Activated CD4-positive, alpha-beta T cell treated with anti-CD3 and anti-CD28 coated beads, Interleukin-2, amount 50 U/mL, for 4 hours (primary cell): ENCODE measurements at places on chromosomes 4 and X.

- no peak for DNase-seq
Observed at GRCh38 chrX:12060489-12061260, 77.6 kb upstream of the FRMPD4 start.

DNA sequence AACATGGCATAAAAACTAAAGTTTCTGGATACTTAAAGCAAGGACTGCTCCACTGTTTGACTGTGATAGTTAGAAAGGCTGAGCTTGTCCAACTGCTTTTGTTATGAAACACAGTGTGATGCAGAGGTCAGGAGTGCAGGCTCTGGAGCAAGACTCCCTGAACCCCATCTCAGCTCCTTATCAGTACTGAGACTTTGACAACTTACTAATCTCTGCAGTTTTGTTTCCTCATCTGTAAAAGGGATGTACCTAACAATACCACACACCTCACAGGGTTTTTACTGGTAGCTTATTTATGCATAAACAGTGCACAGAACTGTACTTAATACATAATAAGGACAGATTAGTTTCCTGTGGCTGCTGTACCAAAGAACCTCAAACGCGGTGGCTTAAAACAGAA lies 804.3 kb downstream of the FSTL5 start:
- no peak for DNase-seq

GRCh38 chr4:38387348-38387747 lies 276.7 kb upstream of the KLF3 start:
- DNase-seq = no peak

- DNase-seq = no peak
Observed at GRCh38 chr4:11698846-11699590, 270.3 kb upstream of the HS3ST1 start.

DNA sequence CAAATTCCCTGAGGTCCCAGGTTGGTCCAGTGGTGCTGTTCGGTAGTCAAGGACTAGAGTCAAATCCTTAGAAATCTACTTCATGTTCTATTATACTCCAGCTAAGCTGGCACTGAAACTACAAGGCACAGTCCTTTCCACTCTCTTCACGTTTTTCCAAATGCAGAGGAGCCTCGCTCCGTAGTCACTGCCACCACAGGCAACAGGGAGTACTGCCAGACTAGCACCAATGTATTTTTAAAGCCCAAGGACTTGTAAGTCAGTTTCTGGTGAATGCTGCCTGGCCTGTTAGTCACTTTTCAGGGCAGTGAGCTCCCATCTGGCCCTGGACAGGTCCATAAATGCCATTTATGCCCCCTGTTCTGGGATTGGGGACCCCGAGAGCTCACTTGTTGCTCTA lies 323.5 kb downstream of the FAM47A start:
- no peak for DNase-seq

DNA sequence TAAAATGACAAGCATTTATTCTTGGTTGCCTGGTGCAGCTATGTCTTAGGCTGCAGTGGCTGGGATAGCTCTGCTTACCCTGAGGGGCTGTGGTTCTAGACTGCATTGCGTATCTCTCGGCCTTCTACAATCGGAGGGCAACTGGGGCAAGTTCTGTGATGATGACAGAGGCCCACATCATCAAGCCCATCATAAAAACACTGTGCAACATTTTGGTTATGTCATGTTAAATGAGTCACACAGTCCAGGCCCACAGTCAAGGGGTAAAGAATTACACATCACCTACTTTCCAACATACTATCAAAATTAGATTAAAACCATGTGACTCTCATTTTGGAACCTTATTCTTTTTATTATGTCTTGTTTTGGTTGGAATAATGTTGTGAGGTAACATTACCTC lies 120.2 kb upstream of the GUCY1A1 start:
- DNase-seq = no peak

DNA sequence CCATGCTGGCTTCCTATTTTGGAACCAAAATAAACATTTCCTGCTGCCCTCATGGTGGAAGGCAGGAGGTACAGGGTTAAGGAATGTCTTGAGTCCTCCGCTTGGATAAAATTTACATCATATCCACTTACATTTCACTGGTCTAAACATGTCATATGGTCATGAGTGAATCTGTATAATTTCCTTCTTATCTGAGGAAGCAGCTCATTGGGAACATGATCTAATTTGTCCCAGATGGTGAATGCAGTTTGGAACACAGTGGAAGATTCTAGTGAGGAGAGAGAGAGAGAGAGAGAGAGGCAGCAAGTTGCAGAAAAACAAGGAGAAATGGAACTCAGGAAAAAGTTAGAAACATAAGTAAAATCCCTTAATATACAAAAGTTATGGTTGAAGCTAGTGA lies 46.8 kb downstream of the MXRA5 start:
- DNase-seq = no peak

GRCh38 chr4:29553846-29554245 lies 1166.3 kb upstream of the PCDH7 start:
- no peak for DNase-seq

DNA sequence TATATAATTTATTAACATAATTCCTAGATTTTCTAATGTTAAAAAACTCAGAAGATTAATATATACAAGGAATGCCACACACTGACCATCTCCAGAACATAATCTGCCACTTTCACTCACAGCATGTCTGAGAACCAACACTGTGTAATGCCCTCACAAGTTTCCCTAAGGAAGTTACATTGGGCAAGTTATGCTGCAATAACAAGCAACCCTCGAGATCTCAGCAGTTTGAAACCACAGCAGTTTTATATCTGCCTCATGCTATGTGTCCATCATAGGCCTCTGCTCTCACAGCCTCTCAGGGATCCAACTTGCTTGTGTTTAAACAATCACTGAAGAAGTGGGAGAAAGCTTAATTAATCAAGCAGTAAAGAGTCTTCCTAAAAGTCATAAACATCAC lies 250.0 kb upstream of the SLC7A11 start:
- no peak for DNase-seq

DNA sequence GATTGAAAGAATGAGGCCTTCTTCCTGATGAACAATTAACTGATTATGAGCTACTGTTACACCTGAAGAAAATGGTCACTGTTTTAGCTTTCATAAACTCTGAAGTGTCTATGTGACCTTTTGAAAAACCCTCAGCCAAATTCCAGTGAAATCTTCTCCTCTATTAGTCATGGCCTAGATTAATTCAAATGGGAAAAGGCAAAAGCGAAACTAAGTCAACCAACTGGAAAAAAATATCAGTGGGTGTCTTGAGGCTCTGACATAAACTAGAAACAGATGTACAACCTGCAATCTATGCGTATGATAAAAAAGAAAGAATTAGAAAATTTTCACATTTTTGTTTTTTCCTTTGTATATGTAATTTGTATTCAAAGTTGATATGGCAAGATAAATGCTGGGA lies 169.4 kb upstream of the BANK1 start:
- no peak for DNase-seq

- no peak for DNase-seq
Observed at GRCh38 chr4:148998719-148999118, 556.5 kb upstream of the NR3C2 start.

GRCh38 chr4:79574741-79575451 lies 166.9 kb upstream of the GK2 start:
- DNase-seq = no peak

DNA sequence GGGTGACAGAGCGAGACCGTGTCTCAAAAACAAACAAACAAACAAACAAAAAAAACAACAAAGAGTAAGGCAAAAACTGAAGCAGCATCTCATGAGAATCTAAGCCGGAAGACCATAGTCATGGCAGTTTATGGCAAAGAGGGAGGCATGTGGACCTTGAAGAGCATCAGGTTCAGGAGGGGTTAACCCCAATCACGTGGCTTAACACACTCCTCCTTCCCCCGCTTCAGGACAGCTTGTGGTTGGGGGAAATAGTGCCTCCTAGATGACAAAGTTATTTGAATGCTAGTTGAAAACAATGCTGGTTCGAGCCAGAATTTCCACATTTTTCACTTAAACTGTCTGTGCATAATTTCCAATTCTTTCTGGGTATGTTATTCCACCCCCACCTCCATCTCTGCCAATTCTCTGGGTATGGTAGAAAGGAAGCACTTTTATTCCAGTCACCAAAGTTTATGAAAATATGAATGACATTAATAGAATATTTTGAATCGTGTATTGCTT lies 11.7 kb upstream of the MAP7D3 start:
- DNase-seq = no peak

GRCh38 chrX:32183066-32183465 lies 1028.3 kb downstream of the DMD start:
- DNase-seq = no peak

- DNase-seq = no peak
Observed at GRCh38 chrX:109739625-109740432, 6.8 kb upstream of the ACSL4 start.

- peak; percentile 46 for DNase-seq
Observed at GRCh38 chrX:102155806-102156179, at the start of gene BEX5. Gene BEX5 (minus strand): TSS chrX:102155977. CDS start chrX:102154265, 1,712 bp downstream.

DNA sequence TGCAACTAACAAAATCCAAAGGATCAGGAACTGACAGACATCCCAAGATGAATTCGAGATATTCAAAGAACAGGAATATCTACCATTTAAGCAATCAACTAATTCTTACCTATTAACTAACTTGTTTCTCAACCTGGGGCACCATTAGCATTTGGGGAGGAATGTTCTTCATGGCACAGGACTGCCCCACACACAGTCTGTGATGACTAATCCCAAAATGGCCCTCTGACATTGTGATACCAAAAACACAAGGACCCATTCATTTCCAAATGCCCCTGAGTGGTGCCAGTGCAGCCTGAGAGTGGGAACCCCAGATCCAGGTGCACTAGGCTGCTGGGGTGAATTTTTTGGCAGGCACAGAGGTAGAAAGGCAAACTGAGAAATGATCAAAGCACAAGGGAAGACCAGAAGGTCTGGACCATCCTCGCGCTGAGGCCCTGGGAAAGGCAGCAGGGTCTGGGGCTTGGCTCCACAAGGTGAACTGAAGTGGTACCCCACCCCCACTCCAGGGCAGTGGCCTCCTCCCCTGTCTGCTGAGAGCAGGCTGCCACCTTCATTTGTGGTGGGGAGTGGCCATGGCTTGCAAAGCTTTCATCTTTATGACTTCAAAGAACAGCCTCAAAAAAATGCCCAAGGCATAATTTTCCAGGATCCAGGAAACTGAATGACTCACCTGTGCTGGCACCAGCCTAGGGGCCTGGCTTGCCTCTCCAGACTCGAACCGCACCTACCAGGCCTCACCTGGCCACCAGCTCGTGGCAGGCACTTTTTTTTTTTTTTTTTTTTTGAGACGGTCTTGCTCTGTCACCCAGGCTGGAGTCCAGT lies 122.4 kb downstream of the BCOR start:
- DNase-seq = no peak

DNA sequence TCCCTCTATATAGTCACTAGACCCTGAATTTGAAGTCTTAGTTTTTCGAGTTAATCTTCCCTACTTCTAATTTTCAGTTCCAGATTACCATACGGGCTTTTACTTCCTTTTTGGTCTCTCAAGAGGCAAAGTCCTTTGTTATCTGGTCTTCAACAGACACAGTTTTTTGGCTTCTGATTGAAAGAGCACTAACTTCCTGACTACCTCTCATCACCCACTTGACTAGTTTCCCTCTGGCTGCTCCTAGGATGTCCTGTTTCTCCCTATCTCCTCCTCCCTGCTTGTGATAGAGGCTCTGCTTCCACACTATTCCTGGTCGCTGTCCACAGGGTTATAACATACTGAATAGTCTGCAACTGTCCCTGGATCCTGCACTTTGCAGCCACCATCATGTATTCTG lies 16.7 kb upstream of the WDR44 start:
- no peak for DNase-seq

- DNase-seq = peak; percentile 46
Observed at GRCh38 chrX:136162827-136163570, 15.7 kb downstream of the FHL1 start.
